Right renal pelvis (tissue), 4 donors: ENCODE measurements at places on chromosomes 11 and 22. TPM values are rescaled to one million over a fixed set of nuclear protein-coding genes. Genes with fewer than 3 reads are reported as not detected.

- no peak for DNase-seq
These were observed 37.6 kb upstream of the UBASH3B start for GRCh38 chr11:122617926-122618325.

GRCh38 chr11:22668005-22668796 lies 1.8 kb downstream of the GAS2 start:
- no peak for DNase-seq

TREH gene
- 0.41 TPM for polyA plus RNA-seq

SRRD gene
- 31.5 TPM for polyA plus RNA-seq

SLC1A2 gene
- 0.14 TPM for polyA plus RNA-seq

DNA sequence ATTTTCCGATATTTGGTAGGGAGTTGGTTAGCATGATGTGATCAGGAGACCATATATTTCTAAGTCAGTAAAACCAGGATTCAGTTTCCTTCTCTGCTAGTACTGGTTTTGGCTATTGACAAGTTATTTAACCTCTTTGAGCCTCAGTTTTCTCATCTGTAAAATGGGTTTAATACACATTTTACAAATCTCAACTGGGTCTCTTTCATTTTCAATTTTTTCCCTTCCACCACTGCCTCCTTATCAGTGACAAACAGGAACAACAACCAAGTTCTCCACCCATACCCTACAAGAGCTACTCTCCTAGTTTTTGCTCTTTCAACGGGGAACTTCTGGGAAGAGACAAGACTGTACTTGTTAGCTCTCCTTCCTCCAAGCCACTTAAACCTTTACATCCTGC lies 6.2 kb upstream of the APLP2 start:
- no peak for DNase-seq

DNA sequence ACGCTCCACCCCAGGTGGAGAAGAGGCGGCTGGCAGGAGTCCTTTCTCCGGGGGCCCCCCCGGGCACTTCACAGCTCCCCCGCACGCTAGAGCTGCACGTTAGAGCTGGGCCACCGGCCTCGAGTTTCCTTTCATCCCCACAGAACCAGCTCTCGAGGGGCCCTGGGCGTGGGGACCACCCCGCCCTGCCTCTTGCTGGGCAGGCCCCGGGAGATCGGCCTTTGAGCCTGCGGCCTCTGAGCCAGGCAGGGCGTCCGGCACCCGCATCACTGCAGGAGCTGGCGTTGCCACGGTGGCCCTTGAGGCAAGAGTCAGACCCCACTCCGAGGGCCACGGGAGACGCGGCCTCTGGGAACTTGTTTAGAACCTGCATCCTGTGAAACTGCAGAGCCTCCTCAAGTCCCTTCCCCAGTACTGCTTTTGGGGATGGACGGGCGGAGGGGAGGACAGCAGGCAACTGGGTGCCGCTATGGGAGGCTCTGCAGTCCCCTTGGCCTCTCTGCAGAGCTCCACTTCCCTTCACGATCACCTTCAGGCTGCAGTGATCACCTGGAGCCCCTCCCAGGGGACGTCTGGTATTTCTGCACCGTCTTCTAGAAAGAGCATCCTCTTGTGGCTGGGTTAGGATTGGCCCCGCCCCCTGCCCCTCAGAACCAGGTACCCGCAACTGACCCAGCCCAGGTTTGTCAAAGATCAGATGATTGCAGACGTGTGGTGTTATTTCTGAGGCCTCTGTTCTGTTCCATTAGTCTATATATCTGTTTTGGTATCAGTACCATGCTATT lies 13.9 kb upstream of the GAL start:
- DNase-seq: no peak

OR10A2 gene
- polyA plus RNA-seq: not detected

DNA sequence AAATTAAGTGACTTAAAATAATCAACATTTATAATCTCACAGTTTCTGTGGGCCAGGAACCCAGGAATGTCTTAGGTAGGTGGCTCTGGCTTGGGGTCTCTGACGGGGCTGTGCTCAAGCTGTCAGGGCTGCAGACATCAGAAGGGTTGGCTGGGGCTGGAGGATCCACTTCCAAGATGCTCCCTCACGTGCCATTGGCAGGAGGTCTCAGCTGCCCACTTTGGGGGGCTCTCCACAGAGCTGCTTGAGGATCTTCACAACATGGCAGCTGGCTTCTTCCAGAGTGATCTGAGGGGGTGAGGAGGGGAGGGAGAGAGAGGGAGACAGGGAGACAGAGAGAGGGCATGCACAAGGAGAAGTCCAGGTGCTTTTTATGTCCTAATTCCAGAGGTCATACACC lies 18.1 kb downstream of the SLC2A11 start:
- no peak for DNase-seq

DLG2 gene
- 12.8 TPM for polyA plus RNA-seq

GRCh38 chr11:60701469-60701818 lies 2.0 kb downstream of the MS4A8 start:
- DNase-seq: no peak

GRCh38 chr22:18023509-18024275 lies 669 bp downstream of the MICAL3 start:
- DNase-seq: peak; percentile 50

GRCh38 chr11:72229336-72229924 lies 4.9 kb downstream of the INPPL1 start:
- DNase-seq: no peak

MMP13 gene
- not detected for polyA plus RNA-seq

DNA sequence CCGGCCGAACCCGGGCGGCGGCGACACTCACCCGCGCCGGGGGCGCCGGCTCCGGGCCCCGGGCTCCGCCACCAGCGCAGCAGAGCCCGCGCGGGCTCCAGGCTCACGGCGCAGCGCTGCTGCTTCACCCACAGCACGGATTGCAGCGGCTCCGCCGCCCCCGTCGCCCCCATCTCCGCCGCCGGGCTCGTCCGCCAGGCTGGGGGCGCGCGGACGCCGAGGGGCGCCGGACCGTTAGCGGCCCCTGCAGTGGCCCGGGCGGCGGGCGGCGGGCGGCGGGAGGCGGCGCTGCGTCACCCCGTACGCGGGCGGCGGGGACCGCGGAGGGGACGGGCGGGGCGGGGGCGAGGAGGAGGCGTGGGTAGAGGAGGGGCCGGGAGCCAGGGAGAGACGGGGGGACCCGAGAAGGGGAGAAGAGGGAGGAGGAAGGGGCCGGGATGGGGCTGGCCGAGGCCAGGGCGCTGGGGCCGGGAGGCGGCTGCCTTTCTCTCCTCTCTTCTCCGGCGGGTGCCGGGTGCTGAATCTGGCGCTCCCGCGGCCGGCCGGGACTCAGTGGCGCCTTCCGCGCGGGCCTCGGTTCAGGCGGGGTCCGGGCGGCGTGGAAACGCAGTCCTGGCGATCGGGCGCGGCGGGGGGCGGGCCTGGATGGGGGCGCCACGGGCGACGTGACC lies at the start of gene CERK:
Gene CERK (minus strand): TSS at position 277 of the 671 bp plus-strand sequence. CDS start 104 bp downstream, at position 173.
- no peak for DNase-seq

DNA sequence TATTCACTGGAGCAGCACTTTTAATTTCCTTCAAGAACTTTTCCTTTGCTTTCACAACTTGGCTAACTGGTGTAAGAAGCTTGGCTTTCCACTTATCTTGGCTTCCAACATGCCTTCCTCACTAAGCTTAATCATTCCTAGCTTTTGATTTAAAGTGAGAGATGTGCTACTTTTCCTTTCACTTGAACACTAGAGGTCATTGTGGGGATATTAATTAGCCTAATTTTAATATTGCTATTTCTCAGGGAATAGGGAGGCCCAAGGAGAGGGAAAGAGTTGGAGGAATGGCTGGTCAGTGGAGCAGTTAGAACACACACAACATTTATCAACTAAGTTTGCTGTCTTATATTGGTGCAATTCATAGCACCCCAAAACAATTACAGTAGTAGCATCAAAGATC lies 24.6 kb upstream of the CCDC90B start:
- no peak for DNase-seq

- DNase-seq: no peak
These were observed 726 bp downstream of the PKNOX2 start for GRCh38 chr11:125165111-125165842.

DNA sequence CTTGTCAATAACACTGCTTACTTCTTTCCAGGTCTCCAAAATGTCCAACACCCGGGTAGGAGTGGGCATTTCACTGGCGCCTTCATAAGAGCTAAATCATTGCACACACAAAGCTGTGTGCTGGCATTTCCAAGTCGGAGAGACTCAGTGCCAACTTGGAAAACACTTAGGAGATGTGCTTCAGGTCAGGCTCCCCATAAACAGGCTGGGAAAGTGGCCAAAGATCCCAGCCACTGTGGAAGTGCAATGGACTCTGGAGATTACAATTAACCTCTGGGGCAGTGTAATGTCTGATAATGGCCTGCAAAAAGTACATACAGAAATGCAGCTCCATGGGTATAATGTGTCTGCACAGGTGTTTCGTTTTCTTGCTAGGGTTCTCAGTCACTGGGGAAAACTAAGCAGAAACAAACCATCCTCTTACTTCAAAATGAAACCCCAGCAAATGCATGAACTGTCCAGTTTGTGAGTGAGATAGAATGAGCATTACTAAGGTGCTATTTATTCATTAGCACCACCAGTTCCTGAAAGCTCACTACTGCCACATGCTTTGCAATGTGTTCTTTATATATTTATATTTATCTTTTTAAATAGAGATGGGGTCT lies 79.0 kb downstream of the ABTB2 start:
- no peak for DNase-seq

GLYAT gene
- polyA plus RNA-seq: 199 TPM

DNA sequence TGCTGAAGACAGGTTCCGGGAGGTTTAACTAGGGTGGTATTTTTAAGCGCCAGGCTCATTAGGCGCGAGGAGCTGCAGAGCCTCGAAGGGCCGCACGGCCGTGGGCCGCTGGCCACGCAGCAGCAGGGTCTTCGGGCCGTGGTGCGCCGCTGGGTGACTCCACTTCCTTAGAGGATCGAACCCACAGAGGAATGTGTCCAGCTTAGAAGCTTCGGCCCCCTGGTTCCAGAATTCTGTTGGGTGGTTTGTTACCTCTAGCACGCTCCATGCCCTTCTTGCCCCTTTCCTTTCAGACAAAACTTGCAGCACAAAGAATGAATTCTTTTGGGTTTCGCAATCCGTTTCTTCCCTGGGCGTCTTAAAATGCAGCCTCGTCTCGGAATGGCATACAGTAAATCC lies 773 bp upstream of the PATL1 start:
- DNase-seq: no peak

GRCh38 chr11:22976146-22976545 lies 115.9 kb upstream of the CCDC179 start:
- DNase-seq: no peak

- DNase-seq: no peak
These were observed 54.9 kb upstream of the TNRC6B start for GRCh38 chr22:40122792-40123191.

GRCh38 chr22:45975164-45976161 lies 1.5 kb downstream of the WNT7B start:
- DNase-seq: no peak

DNA sequence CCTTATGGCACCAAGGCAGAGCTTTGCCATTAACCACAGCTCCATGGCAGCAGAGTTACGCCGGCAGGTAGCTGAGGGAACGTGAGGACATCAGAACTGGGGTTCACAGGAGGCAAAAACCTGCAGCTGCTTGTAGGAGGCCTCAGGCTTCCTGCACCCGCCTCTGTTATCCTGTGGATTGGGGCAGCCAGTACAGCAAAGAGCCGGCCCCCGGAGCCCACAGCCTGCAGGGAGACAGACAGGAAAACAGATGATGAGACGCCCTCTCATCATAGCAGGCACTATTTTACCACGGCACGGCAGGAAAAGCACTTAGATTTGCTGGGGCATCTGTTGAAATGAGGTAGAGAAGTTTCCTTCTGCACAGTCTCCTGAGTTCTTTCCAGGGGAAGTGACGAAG lies 870.3 kb downstream of the TBC1D22A start:
- no peak for DNase-seq

DNA sequence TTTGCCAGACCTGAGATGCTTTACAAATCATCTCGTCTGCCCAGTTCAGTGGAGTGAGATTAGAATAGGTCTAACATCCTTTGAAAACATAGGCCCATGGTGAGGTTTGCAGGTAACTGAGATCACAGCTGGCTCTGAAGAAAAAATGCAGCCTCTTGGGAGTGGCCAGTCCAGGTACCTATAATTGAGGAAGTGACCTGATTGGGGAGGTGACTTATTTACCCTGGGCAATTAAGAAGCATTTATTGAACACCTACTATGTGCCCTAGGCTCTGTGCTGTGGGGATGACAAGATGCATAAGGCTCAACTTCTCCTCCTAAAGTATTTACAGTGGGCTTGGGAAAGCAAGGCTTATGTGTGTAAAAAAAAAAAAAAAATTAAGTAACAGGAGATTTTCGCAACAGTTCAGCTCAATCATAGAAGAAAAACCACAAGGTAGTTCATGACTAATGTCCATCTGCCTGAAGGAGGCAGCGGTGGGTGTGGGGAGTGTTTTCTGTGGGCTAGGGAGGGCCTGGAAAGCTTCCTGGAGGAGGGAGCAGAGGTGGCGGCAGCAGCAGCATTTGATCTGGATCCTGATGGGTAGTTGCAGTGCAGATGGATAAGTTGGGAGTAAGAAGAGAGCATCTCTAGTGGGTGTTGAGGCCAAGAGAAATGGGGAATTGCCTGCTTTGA lies 16.1 kb downstream of the MICAL2 start:
- no peak for DNase-seq

DNA sequence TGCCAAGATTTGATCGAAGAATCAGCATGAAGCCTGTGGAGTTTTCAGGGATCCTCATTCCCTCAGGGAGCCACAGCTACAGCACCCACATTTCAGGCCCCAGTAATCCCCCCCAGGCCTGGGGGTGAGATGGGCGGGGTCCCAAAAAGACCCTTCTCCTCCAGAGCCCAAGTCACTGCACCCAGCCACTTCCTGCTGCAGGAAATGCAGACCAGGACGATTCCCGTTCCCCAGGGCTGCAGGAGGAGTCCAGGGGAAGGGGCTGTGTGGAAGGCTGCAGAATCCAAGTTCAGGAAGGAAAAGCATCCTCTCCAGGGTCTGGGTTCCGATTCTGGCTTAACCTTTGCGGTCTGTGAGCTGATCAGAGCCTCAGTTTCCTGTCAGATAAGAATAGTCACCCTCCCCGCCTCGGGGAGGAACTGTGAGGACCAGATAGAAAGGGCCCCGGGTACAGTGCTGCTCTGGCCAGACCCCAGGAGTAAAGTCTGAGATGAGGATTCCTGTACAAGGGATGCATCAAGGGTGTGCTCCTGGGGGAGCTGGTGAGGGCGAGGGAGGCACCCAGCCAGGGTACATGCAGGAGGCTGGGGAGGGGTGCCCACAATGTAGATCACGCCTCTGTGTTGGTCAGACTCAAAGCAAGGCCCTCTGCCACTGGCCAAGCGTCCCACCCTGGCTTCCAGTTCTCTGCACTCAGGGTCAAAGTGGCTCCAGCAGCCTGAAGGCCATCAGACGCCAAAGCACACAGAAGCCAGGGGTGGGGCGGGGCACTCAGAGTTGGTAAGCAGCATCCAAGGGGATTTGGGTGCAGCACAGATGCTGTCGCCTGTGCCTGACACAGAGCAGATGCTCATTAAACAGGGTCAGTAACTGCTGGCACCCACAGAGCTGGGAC lies 30.1 kb upstream of the TP53I11 start:
- no peak for DNase-seq

KRTAP5-4 gene
- polyA plus RNA-seq: 0.05 TPM

- DNase-seq: no peak
These were observed 800 bp downstream of the KCTD21 start for GRCh38 chr11:78187366-78188285.

CATSPERZ gene
- not detected for polyA plus RNA-seq

GRCh38 chr11:15649371-15650104 lies 534.8 kb downstream of the INSC start:
- no peak for DNase-seq
